Naive thymus-derived CD8-positive, alpha-beta T cell (primary cell): ENCODE measurements at places on chromosomes 5 and 9. TPM values are rescaled to one million over a fixed set of nuclear protein-coding genes. Genes with fewer than 3 reads are reported as not detected.

LRRC26 gene
- polyA plus RNA-seq: not detected

RUFY1 gene
- polyA plus RNA-seq: 27.9 TPM

GRM6 gene
- polyA plus RNA-seq: not detected

CSF1R gene
- polyA plus RNA-seq: 0.07 TPM

DNA sequence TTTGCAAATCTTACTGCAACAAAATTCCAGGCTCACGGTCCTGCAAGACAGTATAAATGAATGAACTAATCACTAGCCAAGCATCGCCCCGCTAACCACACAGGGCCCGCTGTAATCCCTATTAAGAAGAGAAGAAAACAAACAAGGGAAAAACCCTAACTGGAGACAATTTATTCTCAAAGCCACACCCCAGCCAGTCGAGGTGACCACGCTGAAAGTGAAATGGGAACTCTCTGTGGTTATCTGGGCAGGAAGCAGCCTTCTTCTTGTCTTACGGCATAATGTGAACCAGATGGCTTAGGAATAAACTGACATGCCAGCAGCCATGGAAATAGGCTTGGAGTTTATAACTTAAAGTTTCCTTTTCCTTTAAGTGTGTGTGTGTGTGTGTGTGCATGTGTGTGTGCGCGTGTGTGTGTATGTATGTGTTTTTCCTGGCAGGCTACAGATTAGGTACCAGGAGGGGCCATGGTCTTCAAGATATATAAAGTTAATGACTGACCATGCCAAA is 120.2 kb downstream of the SEMA6A start:
- peaks cover 6% of the 10 kb centered on the region for H3K4me1 ChIP-seq
- H3K4me3 ChIP-seq: no peak overlapping the region
- H3K36me3 ChIP-seq: peaks cover 19% of the 10 kb centered on the region
- DNase-seq: peak; percentile 5
- no peaks in the 10 kb centered on the region for H3K27me3 ChIP-seq
- H3K27ac ChIP-seq: no peak overlapping the region

- H3K4me3 ChIP-seq: no peak overlapping the region
- no peak overlapping the region for H3K27ac ChIP-seq
- H3K36me3 ChIP-seq: no peaks in the 10 kb centered on the region
Observed at GRCh38 chr5:169286572-169287300, 14.2 kb downstream of the SLIT3 start.

- peaks cover 4% of the 10 kb centered on the region for H3K36me3 ChIP-seq
- H3K27me3 ChIP-seq: no peaks in the 10 kb centered on the region
- DNase-seq: no peak
Observed at GRCh38 chr9:96500696-96501632, 51.0 kb downstream of the HABP4 start.

DNA sequence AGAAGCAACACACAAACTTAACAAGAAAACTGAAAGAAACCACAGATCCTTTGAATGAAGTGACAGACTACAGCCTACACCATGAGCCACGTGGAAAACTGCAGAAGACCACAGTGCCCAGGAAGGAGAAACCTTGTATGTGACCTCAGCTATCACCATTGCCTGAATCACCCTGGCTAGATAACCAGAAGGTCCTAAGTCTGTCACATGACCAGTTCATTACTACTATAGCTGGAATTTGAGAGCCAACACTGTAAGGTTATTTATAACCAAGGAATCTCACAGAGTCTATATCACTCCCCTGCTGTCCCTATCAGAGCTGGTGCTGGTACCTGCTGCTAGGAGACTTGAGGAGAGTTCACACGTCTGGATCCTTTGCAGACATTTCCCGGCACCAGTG is 90.3 kb upstream of the FBXL17 start:
- H3K4me1 ChIP-seq: no peaks in the 10 kb centered on the region
- no peaks in the 10 kb centered on the region for H3K36me3 ChIP-seq
- H3K27ac ChIP-seq: no peak overlapping the region
- no peak overlapping the region for H3K4me3 ChIP-seq

GRCh38 chr9:99416007-99416406 is 193.9 kb downstream of the SEC61B start:
- no peaks in the 10 kb centered on the region for H3K4me1 ChIP-seq
- H3K27me3 ChIP-seq: no peaks in the 10 kb centered on the region
- H3K4me3 ChIP-seq: no peak overlapping the region
- DNase-seq: no peak
- H3K27ac ChIP-seq: no peak overlapping the region
- H3K36me3 ChIP-seq: no peaks in the 10 kb centered on the region

- no peaks in the 10 kb centered on the region for H3K27me3 ChIP-seq
- H3K4me1 ChIP-seq: peaks cover 17% of the 10 kb centered on the region
- H3K4me3 ChIP-seq: no peak overlapping the region
Observed at GRCh38 chr5:54254482-54255198, 55.7 kb downstream of the ARL15 start.

GRCh38 chr5:7991125-7991821 is 122.3 kb downstream of the MTRR start:
- no peak for DNase-seq
- no peaks in the 10 kb centered on the region for H3K36me3 ChIP-seq
- no peak overlapping the region for H3K4me3 ChIP-seq

MOB3B gene
- not detected for polyA plus RNA-seq

DNA sequence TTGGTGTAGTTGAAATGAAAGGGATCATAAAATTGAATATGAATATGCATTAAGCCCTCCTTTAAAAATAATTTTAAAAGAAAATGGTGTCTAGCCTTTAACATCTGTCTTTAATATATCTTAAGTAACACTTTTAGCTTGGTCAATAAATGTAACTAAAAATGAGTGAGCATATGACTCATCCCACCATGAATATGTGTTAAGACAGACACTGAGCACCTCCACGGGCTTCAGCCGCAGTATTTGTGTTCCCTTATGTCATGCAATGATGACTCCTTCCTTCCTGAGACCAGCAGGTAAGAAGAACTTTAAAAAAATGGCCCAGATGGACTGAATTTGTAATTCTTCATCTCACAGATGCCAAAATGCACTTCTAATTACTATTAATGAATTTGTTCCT is 563.2 kb downstream of the NR2F1-AS1 start:
- no peak overlapping the region for H3K4me3 ChIP-seq
- H3K27ac ChIP-seq: no peak overlapping the region
- H3K4me1 ChIP-seq: no peaks in the 10 kb centered on the region
- H3K36me3 ChIP-seq: no peaks in the 10 kb centered on the region
- DNase-seq: no peak

DNA sequence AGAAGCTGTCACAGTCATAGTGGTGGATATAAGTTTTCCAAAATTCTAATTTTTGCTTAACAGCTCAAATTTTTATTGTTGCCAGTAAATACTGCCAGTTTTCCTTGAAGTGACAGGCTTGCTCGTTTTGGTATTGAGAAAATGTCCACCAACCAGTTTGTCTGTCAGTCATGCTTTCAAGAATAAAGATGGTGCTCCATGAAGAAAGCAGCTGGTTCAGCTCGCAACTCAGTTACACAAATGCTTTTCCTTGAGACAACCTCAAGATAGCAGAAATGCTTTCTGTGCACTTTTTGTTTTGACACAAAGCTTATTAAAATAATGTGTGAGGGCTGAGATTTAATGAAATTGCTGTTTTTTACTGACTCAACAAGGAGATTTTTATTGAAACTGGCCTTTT is 135.7 kb downstream of the LRRC70 start:
- no peak overlapping the region for H3K27ac ChIP-seq
- H3K36me3 ChIP-seq: no peaks in the 10 kb centered on the region
- H3K4me1 ChIP-seq: no peaks in the 10 kb centered on the region
- H3K27me3 ChIP-seq: peaks cover 1% of the 10 kb centered on the region
- H3K4me3 ChIP-seq: no peak overlapping the region

DNA sequence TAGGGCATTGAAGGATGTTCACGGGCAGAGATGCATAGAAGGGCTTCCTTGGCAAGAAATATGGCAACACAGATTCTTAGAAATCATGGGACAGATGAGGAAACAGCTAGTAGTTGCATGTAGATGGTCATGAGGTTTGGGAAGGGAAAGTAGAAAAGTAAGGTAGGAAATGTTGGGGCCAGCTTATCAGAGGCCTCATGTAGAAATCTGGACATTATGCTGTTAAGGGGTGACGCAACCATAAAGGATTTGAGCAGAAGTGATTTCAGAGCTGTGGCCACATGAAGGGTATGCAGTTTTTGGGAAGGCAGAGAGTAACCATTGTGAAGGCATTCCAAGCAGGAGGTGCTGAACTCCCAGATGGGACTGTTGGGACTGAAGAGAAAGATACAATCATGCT is 224.0 kb downstream of the ARHGAP26 start:
- peaks cover 25% of the 10 kb centered on the region for H3K4me1 ChIP-seq
- no peaks in the 10 kb centered on the region for H3K27me3 ChIP-seq
- DNase-seq: no peak
- peaks cover 10% of the 10 kb centered on the region for H3K36me3 ChIP-seq
- H3K27ac ChIP-seq: no peak overlapping the region
- no peak overlapping the region for H3K4me3 ChIP-seq

DNA sequence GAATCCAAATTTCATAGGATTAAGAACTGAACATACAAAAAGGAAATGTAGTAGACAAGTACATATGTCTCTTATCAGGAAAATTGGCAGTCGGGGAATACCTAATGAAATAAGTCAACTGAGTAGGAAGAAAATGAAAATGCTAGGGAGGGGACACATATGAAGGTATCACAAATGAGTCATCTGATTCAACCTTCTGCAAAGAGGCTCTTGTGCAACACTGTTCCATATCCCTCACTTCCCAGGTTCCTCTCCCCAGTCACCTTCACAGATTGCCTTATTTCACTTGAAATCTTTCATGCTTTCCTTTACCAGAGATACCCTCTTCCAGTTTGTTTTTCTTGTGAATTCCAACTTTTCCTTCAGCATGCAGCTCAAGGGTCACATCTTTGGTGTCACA is 139.0 kb downstream of the RFX3 start:
- no peak for DNase-seq
- no peaks in the 10 kb centered on the region for H3K27me3 ChIP-seq
- H3K4me3 ChIP-seq: no peak overlapping the region
- H3K27ac ChIP-seq: no peak overlapping the region

- no peaks in the 10 kb centered on the region for H3K4me1 ChIP-seq
- H3K4me3 ChIP-seq: no peak overlapping the region
- H3K36me3 ChIP-seq: no peaks in the 10 kb centered on the region
Observed at GRCh38 chr9:18061856-18062255, 412.1 kb upstream of the ADAMTSL1 start.

FOXD4L3 gene
- polyA plus RNA-seq: not detected

DNA sequence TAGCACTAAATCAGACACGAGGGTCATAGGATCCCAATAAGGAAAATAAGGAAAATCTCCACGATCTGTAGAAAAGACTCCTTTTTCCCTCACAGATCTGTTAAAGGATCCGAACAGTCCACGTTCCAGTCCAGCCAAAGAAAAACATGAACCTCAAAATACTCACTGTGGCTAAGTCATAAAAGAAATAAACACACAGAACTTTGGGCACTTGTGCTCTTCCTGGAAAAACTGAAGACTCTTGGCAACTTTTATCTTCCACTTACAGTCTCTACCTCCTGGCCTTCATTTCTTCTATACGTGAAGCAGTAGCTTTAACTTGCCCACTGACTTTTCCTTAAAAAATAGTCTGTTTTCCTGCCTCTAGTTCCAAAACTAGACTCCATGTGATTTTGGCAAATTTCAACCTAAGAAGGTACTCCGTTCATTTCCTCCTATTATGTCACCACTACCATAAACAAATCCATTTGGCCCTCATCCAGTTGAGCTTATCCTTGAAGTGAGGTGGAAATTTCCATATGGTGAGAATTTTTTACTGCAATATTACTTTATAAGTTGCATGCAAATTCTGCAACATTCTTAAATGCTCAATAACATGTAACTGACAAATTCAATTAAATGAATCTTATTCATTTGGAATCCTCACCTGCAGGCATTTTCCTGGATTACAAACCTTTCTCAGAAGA is 5.3 kb upstream of the LHFPL2 start:
- no peaks in the 10 kb centered on the region for H3K36me3 ChIP-seq
- no peak overlapping the region for H3K27ac ChIP-seq
- no peaks in the 10 kb centered on the region for H3K4me1 ChIP-seq
- H3K27me3 ChIP-seq: peaks cover 15% of the 10 kb centered on the region

MLLT3 gene
- 42.9 TPM for polyA plus RNA-seq

DNA sequence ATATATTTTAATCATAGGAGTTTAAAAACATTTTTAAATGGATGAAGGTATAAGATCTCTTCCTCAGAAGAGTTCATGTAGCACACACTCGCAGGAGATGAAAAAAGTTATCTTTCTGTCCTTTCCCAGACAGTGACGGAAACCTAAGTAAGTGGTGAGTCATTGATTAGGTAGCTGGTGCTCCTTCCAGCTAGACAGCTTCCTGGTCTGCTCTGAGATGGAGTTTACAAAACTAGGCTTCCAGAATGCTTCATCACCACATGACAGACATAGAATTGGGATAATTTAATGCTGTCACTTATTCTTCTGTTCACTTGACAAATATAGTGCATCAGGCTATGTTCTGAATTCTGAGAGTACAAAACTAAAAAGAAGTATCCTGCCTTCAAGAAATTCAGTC is 2393.0 kb upstream of the C9orf72 start:
- no peaks in the 10 kb centered on the region for H3K27me3 ChIP-seq
- no peak overlapping the region for H3K4me3 ChIP-seq
- no peak overlapping the region for H3K27ac ChIP-seq

DNA sequence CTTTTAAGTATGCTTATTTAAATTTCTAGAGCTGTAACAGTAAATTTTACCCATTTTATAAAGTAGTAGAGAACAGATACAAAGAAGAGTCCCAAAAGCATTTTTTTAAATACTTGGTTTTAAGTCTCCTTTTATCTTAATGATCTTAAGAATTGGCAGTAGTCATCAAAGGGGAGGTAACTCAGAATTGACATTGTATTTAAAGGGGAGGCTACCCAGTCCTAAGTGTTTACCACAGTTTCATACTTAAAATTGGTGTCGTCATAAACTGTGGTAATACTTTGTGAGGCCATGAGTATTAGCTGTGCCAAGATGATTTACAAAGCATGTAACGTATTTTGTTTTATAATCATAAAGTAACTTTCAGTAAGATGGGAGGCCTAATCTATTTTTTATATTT is 14.8 kb downstream of the SLC25A46 start:
- no peak overlapping the region for H3K4me3 ChIP-seq
- H3K27me3 ChIP-seq: no peaks in the 10 kb centered on the region
- DNase-seq: no peak
- no peak overlapping the region for H3K27ac ChIP-seq

IL13 gene
- polyA plus RNA-seq: not detected

THBS4 gene
- polyA plus RNA-seq: 0.68 TPM

GRCh38 chr5:71640408-71640807 is 53.3 kb downstream of the MCCC2 start:
- no peak for DNase-seq
- H3K4me1 ChIP-seq: no peaks in the 10 kb centered on the region
- no peaks in the 10 kb centered on the region for H3K27me3 ChIP-seq
- H3K27ac ChIP-seq: no peak overlapping the region
- H3K4me3 ChIP-seq: no peak overlapping the region
- peaks cover 78% of the 10 kb centered on the region for H3K36me3 ChIP-seq

ZDHHC11 gene
- polyA plus RNA-seq: not detected

GRCh38 chr9:84978661-84979060 is 309.1 kb downstream of the NTRK2 start:
- H3K36me3 ChIP-seq: no peaks in the 10 kb centered on the region
- no peak for DNase-seq
- H3K27me3 ChIP-seq: peaks cover 7% of the 10 kb centered on the region
- no peak overlapping the region for H3K27ac ChIP-seq
